ENCODE measurements at places on chromosomes 1 and 21. TPM values are rescaled to one million over a fixed set of nuclear protein-coding genes. Genes with fewer than 3 reads are reported as not detected.

DNA sequence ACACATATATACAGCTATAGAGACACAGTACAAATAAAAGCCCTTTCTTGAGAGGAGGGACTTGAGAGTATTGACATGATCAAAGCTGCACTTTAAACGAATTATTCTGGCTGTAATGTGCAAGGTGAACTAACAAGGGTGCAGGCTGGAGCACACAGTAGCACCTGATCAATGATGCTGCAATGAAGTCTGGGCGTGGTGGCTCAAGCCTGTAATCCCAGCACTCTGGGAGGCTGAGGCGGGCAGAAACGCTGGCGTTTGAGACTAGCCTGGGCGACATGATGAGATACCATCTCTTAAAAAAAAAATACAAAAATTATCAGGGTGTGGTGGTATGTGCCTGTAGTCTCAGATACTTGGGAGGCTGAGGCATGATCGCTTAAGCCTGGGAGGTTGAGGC, 14.1 kb upstream of the CTH start:
- no peaks in the 10 kb centered on the region for H3K36me3 ChIP-seq
- H3K27me3 ChIP-seq, result peaks cover 10% of the 10 kb centered on the region
- peaks cover 3% of the 10 kb centered on the region for H3K4me1 ChIP-seq
- H3K27ac ChIP-seq, result no peak overlapping the region
- DNase-seq, result no peak

GRCh38 chr1:3359351-3359750, 95.1 kb upstream of the ARHGEF16 start:
- peaks cover 4% of the 10 kb centered on the region for H3K27me3 ChIP-seq
- no peak overlapping the region for H3K4me3 ChIP-seq
- DNase-seq, result no peak

GRCh38 chr1:10899490-10900250, 103.2 kb upstream of the CASZ1 start:
- H3K27ac ChIP-seq, result no peak overlapping the region
- H3K4me3 ChIP-seq, result no peak overlapping the region
- peaks cover 5% of the 10 kb centered on the region for H3K4me1 ChIP-seq
- H3K36me3 ChIP-seq, result no peaks in the 10 kb centered on the region
- H3K27me3 ChIP-seq, result peaks cover 21% of the 10 kb centered on the region

- no peak for DNase-seq
- no peaks in the 10 kb centered on the region for H3K4me1 ChIP-seq
- no peak overlapping the region for H3K27ac ChIP-seq
- no peaks in the 10 kb centered on the region for H3K27me3 ChIP-seq
- no peak overlapping the region for H3K4me3 ChIP-seq
- H3K36me3 ChIP-seq, result no peaks in the 10 kb centered on the region
These were observed 26.4 kb downstream of the MEGF6 start for GRCh38 chr1:3584915-3585314.

- H3K27ac ChIP-seq, result no peak overlapping the region
- no peak overlapping the region for H3K4me3 ChIP-seq
- peaks cover 3% of the 10 kb centered on the region for H3K27me3 ChIP-seq
- H3K36me3 ChIP-seq, result peaks cover 5% of the 10 kb centered on the region
- H3K4me1 ChIP-seq, result peaks cover 10% of the 10 kb centered on the region
- no peak for DNase-seq
These were observed 37.6 kb upstream of the LDLRAP1 start for GRCh38 chr1:25505656-25506385.

SERPINC1 gene
- total RNA-seq, result 0.24 TPM

- H3K27me3 ChIP-seq, result peaks cover 56% of the 10 kb centered on the region
- no peaks in the 10 kb centered on the region for H3K36me3 ChIP-seq
- H3K27ac ChIP-seq, result no peak overlapping the region
- peaks cover 11% of the 10 kb centered on the region for H3K4me1 ChIP-seq
These were observed 18.9 kb upstream of the TMEM54 start for GRCh38 chr1:32919811-32920733.

DNA sequence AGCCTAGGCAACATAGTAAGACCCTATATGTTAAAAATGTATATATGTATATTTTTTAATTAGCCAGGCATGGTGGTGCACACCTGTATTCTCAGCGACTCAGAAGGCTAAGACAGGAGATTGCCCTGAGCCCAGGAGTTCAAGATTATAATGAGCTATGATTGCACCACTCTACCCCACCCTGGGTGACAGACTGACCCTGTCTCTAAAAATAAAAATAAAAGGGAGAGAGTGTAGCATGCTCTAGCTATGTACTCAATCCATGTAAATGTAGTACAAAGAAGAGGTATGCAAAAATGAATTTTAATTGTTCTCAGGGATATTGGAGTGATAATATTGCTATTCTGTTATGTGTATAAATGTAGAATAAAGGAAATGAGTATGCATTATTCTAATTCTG, 52.9 kb upstream of the DARS2 start:
- H3K27me3 ChIP-seq, result no peaks in the 10 kb centered on the region
- no peak for DNase-seq
- H3K36me3 ChIP-seq, result peaks cover 56% of the 10 kb centered on the region

DENND2D gene
- total RNA-seq, result 58.6 TPM

DNA sequence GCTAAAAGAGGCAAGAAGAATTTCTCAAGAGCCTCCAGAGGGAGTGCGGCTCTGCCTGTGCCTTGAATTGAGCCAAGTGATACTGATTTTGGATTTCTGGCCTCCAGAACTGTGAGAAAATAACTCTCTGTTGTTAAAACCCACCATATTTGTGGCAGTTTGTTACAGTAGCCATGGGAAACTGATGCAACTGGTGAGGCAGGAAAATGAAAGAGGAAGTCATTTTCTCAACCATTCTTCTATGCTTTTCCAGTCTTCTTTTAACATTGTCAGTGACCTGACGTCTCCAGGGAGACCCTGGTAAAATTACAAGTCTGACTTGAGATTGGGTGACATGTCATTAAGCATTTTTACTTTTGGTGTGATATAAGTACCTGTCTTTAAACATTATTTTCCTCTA, 5.8 kb downstream of the OR6P1 start:
- H3K4me3 ChIP-seq, result no peak overlapping the region
- peak overlapping the region; percentile 3 for H3K27ac ChIP-seq
- H3K36me3 ChIP-seq, result no peaks in the 10 kb centered on the region
- peaks cover under 1% of the 10 kb centered on the region for H3K27me3 ChIP-seq
- peaks cover 15% of the 10 kb centered on the region for H3K4me1 ChIP-seq

DNA sequence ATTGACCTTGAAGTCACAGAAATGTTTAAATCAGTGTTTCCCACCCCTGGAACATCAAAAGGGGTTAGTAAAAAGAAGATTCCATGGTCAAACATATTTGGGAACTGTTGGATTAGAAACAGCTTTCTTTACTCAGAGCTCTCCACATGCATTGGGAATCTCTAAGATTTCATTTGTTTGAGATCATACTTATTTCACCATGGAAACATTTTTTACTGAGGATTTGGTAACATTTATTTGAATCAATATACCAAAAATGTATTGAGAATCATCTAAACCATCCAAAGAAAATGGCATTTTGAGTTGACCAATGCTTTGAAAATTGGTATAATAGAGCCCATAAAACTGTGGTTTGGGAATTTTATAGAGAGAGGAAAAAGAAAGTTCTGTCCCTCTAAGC, 25.3 kb downstream of the NGF start:
- H3K27ac ChIP-seq, result no peak overlapping the region
- no peak for DNase-seq
- no peak overlapping the region for H3K4me3 ChIP-seq
- no peaks in the 10 kb centered on the region for H3K36me3 ChIP-seq
- H3K4me1 ChIP-seq, result peaks cover 8% of the 10 kb centered on the region
- no peaks in the 10 kb centered on the region for H3K27me3 ChIP-seq

LMX1A gene
- total RNA-seq, result not detected

DNA sequence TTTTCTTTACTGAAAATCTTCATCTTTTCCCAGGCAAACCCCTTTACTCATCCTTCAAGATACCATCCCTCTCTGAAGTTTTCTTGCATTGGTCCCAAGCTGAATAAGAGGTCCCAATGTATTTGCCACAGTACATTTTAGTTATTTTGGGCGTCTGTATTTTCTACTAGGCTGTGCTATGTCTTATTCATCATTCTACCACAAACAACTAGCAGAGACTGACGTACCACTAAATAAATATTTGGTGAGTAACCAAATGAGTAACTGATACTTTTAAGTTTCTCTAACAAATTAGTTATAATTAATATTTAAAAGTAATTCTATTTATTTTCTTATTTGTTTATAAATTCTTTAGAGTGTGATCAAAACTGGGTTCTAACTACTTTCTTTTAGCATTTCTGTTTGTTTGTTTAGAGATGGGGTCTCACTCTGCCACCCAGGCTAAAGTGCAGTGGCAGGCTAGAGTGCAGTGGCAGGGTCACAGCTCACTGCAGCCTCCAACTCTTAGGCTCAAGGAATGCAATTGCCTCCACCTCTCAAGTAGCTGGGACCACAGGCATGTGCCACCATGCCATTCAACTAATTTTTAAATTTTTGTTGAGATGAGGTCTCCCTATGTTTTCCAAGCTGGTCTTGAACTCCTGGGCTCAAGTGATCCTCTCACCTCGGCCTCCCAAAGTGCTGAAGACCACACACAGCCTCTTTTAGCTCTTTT, 33.1 kb downstream of the NDC1 start:
- no peak for DNase-seq
- H3K36me3 ChIP-seq, result peaks cover 67% of the 10 kb centered on the region
- H3K4me3 ChIP-seq, result no peak overlapping the region
- no peaks in the 10 kb centered on the region for H3K27me3 ChIP-seq

DNA sequence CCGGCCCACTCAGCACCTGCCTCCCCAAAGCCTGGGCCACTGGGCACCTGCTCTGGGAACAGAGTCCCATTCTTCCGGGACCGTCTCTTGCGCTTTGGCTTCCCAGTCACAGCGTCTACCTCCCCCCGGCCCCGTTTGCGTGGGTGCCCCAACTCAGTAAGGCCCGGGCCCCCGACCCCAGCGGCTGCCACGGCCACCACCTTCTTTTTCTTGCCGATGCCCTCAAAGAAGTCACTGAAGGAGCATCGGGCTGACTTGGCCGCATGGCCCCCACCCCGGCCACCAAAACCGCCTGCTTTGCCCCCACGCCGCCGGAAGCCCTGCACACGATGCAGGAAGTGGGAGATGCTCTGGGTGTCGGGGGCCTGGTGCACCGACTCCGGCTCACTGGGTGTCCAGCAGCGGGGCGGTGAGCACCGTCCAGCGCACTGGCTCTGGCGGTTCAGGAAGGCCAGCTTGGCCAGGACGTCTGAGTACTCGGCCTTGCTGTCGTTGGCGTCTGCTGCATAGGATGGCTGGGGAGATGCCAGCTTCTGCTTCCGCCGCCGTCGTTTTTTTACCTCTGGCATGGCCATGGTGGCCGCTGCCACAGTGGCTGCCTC, 54.0 kb downstream of the AHDC1 start:
- no peak for DNase-seq
- H3K4me1 ChIP-seq, result peaks cover 9% of the 10 kb centered on the region
- H3K4me3 ChIP-seq, result no peak overlapping the region
- H3K36me3 ChIP-seq, result peaks cover 24% of the 10 kb centered on the region

DNA sequence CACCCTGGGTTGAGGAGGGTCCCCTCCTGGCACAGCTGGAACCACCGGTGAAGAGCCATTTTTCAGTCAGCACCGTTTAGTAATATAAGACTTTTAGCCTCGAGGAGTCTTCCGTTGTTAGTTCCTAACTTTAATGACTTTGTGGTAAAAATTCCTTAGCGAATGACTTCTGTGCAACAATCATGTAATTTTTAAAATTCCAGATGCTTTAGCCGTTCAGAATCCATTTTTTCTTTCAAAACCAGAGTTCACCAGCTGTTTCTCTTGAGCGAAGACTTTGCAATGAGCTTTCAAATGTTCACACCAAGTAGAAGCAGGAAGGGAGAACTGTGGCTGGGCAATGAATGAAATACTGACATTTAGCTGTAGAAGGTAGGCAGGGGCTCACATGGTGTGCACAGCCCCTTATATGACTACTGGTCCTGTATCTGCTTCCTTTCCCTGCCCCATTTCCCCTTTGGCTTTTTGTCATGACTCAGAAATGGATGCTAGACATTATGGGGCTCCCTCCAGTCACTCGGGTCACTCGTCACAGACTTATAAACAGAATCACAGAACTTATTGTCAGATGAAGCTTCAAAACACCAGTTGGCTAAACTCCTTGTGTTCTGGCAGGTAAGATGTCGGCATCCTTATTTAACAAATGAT, 4.1 kb downstream of the DISC1 start:
- no peaks in the 10 kb centered on the region for H3K36me3 ChIP-seq
- DNase-seq, result no peak
- H3K4me3 ChIP-seq, result no peak overlapping the region

- H3K4me1 ChIP-seq, result no peaks in the 10 kb centered on the region
- no peak overlapping the region for H3K4me3 ChIP-seq
- no peak for DNase-seq
- no peak overlapping the region for H3K27ac ChIP-seq
- peaks cover 3% of the 10 kb centered on the region for H3K27me3 ChIP-seq
These were observed 441.7 kb downstream of the PRDM2 start for GRCh38 chr1:14141656-14142055.

DNA sequence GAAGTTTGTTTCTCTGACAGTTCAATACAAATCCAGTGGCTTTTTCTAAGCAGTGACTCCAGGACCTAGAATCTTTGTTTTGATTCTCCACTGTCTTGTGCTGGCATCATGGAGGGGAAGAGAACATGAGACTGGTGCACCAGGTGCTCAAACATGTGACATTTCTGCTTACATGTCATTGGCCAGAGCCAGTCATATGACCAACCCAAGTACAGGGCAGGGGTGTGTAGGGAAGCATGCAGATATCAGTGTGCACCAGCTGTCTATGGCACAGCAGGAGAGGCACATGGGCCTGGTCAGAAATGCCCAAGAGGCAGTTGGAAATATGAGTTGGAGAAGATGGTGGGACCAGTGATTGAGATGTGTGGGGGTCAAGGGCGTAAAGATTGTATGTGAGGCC, 297.0 kb downstream of the HHAT start:
- H3K36me3 ChIP-seq, result no peaks in the 10 kb centered on the region
- H3K27ac ChIP-seq, result no peak overlapping the region
- H3K27me3 ChIP-seq, result no peaks in the 10 kb centered on the region
- no peaks in the 10 kb centered on the region for H3K4me1 ChIP-seq

CFHR3 gene
- total RNA-seq, result not detected

WNT2B gene
- 1.4 TPM for total RNA-seq

RAP1A gene
- total RNA-seq, result 93.8 TPM

GRCh38 chr1:167499106-167499505, 19.2 kb downstream of the CD247 start:
- H3K4me3 ChIP-seq, result peak overlapping the region; percentile 64
- peaks cover 64% of the 10 kb centered on the region for H3K27me3 ChIP-seq
- H3K36me3 ChIP-seq, result no peaks in the 10 kb centered on the region
- H3K4me1 ChIP-seq, result peaks cover 38% of the 10 kb centered on the region
- no peak for DNase-seq

- DNase-seq, result no peak
- H3K27me3 ChIP-seq, result no peaks in the 10 kb centered on the region
- no peaks in the 10 kb centered on the region for H3K36me3 ChIP-seq
- H3K4me3 ChIP-seq, result no peak overlapping the region
- no peak overlapping the region for H3K27ac ChIP-seq
These were observed 89.0 kb upstream of the HMCN1 start for GRCh38 chr1:185645162-185645640.

DNA sequence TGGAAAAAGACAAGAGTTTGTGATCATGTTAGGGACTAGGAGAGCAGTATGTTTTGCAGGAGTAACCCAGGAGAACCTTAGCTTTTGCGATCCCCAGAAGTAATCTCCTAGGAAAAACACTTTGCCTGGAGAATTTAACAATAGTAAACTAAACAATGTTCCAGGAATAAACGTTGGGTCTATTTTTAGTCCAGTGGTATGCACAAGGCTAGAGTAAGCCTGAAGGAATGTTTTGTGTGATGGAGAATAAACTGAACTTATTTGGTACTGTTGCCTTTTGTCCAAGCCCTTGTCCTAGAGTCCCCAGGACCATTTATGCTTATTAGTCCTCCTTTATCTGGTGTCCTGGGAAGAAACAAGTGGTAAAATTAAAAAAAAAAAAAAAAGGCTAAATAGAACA, 28.7 kb upstream of the RGS5 start:
- no peaks in the 10 kb centered on the region for H3K36me3 ChIP-seq
- no peak overlapping the region for H3K4me3 ChIP-seq
- no peaks in the 10 kb centered on the region for H3K4me1 ChIP-seq
- H3K27me3 ChIP-seq, result no peaks in the 10 kb centered on the region
- no peak overlapping the region for H3K27ac ChIP-seq
- DNase-seq, result no peak

KCNA3 gene
- total RNA-seq, result 20.0 TPM
